ENCODE measurements at places on chromosomes 5 and 9.

- no peak for ATAC-seq
These were observed 41.2 kb upstream of the SPRY4 start for GRCh38 chr5:142366007-142366406.

GRCh38 chr5:50749181-50749580, 82.7 kb downstream of the PARP8 start:
- ATAC-seq = no peak

DNA sequence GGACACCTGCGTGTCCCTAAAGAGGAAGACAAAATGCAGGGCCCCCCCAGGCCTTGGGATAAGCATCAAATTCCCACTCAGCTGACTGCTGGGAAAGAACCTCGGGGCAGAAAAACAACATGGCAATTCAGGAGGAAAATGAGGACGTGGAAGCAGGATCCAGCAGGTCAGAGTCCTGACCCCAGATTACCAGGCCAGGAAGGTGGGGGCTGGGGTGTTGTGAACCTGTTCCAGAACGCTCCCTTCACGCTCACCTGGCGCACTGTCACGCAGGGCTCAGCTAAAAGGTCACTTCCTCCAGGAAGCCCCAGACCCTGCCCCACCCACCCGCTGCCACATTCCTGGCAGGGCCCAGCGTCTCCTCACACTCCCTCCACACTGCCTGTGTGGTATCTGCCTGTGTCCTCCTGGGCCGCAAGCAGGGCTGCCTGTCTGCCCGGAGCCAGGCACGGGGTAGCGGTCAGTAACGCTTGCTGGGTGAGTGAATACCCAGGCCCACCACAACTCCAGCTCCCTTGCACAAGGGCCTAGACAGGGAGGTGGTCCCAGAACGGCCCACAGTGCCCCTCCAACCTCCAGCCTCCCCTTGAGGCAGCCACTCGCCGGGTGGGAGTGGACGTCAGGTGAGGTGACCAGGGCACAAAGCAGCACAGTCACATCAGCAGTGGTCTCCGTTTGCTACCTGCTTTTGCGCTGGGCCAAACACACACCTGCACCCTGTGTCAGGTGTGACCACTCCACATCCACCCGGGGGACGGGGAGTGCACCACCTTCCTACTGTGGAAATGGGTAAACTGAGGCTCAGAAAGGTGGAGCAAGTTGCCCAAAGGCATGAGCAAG, 18.1 kb downstream of the VAV2 start:
- peak; percentile 37 for ATAC-seq

- ATAC-seq = no peak
These were observed 18.1 kb downstream of the PDLIM4 start for GRCh38 chr5:132275367-132276220.

GRCh38 chr5:167870055-167870454, 421.4 kb upstream of the WWC1 start:
- ATAC-seq = no peak

GRCh38 chr5:150255659-150256409, 33.7 kb downstream of the CAMK2A start:
- ATAC-seq = no peak

- ATAC-seq = no peak
These were observed 74.9 kb downstream of the COL15A1 start for GRCh38 chr9:99018653-99019052.

GRCh38 chr5:157747766-157748700, 4.5 kb downstream of the LSM11 start:
- ATAC-seq = no peak

GRCh38 chr9:122297512-122297911, 32.8 kb downstream of the MRRF start:
- no peak for ATAC-seq

DNA sequence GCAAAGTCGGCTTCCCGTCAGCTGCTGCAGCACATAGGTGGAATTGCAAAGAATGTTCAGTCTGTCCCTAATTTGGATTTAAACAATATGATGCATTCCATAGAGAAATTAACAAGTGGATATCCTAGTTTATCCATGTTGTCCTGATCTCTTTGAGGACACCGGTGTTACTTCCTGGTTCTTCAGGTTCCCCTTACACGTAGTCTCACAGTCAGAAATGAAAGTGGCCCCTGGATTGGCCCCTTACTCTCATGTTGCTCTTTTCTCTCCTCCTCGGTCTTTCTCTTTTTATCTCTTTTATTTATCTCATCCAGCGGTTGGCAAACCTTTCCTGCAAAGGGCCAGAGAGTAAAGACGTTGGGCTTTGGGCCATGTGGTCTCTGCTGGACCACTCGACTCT, 265.1 kb downstream of the GAS1 start:
- no peak for ATAC-seq

- no peak for ATAC-seq
These were observed 352.2 kb downstream of the KIAA0825 start for GRCh38 chr5:94266170-94266569.

GRCh38 chr5:145204743-145205142, 630.4 kb downstream of the PRELID2 start:
- ATAC-seq = no peak

DNA sequence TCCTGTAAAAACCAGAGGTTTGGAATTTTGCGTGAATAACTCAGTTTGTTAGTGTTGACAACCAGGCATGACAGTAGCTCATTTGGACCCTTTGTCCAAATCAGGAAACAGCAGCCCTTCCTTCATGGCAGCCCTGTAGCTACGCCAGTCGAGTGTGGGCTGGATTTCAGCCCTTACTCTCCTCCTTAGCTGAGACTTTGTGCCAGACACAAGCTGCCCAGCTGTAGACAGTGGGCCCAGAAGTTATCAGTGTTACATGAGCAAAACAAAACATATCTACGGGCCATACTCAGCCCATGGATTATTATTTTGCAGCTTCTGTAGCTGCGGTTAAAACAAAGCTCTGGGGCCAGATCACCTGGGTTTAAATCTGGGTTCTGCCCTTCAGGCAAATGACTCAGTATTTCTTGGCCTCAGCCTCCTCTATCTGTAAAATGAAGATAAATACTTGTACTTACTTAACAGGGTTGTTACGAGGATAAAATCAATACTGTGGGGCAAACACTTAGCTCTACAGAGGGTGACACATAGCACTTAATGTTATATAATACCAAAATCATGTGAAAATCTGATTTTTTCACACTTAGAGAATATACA, 76.9 kb downstream of the GHR start:
- ATAC-seq = no peak

DNA sequence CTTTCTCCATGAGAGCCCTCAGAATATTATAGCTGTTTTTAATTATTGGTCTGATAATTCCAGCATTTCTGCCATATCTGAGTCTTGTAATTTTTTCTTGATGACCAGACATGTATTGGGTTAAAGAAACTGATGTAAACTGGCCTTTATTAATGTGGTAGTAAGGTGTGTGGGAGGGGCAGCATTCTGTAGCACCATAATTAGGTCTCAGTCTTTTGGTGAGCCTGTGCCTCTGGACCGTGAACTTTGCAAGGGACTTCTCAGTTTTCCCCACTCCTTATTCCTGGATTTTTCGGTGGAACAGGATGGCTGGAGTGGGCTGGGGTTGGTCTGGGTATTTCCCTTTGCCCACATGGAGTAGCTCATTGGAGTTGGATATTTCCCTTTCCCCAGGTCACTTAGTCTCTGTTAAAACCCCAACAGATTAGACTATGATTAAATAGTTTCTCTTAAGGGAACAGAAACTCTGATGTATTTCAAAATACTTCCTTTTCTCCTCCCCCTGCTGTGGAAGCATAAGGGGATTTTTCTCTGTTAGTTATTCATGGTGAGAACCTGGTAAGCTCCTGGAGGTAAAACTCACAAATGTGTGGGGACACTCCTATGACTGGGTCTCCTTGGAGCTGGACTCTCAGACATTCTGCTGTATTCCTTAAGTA, 52.4 kb downstream of the FSD1L start:
- no peak for ATAC-seq

GRCh38 chr9:8895861-8896224, 1096.3 kb upstream of the DMAC1 start:
- no peak for ATAC-seq

DNA sequence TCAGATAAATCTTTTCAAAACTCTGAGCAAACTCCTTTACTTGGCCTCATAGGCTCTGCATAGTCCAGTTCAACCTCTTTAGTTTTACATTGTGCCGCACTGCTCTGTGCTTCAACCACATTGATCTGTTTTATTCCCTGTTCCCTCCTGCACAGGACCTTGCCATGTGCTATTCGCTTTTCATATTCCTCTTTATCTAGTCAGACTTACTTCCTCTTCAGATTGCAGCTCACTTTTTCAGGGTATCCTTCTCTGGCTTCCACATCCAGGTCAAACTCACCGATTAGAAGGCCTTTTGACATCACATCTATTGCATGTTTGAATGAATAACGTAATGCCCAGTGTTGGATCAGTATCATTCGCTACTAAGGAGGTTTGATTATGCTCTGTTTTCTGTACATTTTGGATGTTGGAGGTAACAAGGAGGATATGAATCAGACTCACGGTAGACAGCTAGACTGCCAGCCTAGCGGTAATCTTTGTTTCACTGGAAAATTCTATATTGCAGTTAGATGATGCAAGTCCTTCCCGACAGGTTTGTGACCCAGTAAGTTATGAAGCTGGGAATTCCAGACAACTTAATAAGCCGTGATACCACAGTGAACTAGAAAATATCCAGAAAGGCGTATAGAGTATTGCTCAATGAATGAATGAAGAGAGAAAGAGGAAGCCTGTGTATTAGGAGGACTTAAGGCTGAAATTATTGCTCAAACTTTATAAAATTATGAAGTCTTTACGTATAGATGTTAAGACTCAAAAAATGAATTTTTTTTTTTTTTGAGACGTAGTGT, 65.7 kb downstream of the IQGAP2 start:
- no peak for ATAC-seq

GRCh38 chr9:13807118-13807517, 506.8 kb downstream of the NFIB start:
- no peak for ATAC-seq

- peak; percentile 78 for ATAC-seq
These were observed 157.0 kb upstream of the RAI14 start for GRCh38 chr5:34499001-34499734.

- ATAC-seq = no peak
These were observed 603 bp downstream of the PPIP5K2 start for GRCh38 chr5:103120607-103121200.

DNA sequence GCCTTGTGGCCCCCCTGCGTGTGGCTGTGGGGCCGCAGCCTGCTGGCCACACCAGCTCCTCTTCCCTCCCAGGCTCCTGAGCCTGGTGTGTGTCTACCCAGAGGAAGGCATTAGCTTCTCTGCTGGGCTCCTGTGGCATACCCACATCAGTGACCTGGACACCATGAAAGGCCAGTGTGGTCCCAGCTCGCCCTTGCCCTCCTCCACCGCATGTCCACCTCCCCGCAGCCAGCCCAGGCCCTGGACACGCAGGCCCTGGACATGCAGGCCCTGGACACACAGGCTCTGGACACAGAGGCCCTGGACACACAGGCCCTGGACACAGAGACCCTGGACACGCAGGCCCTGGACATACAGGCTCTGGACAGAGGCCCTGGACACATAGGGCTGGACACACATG, 153.4 kb upstream of the PPP1R26 start:
- no peak for ATAC-seq

- ATAC-seq = no peak
These were observed 88.1 kb upstream of the EPB41L4B start for GRCh38 chr9:109408759-109409462.

DNA sequence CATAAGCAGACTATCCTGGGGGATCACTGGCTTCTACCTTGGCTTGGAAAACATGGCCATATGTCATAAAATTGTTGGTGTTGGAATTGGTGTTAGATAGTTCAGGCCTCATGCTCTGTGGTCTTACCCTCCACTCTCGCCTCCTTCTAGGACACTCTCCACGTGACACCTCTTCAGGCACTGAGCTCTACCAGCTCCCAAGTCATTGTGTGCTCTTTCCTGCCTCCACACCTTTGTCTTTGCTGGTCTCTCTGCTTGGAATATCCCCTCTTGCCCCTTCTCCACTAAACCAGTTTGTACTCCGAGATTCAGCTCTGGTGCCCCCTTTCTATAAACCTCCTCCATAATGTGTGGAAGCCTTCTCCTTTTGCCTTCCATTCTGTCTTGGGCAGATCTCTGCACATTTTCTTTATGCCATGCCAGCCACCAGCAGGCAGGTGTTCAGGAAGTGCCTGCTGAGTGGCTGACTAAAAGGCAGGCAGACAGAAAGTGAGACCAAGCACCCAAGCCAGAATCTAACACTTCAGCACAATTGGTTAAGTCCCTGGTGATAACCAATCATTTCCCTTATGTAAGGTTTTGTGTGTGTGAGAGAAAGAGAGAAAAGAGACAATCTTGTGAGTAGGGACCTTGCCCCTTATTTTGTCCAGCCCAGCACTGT, 37.7 kb downstream of the SAR1B start:
- no peak for ATAC-seq

GRCh38 chr5:126376443-126376842, 46.8 kb upstream of the GRAMD2B start:
- ATAC-seq = peak; percentile 46

Data from gastroesophageal sphincter (tissue), 4 donors.